Mesothelial cell of epicardium (in vitro differentiated cells): ENCODE measurements at places on chromosomes 2 and 18. TPM values are rescaled to one million over a fixed set of nuclear protein-coding genes. Genes with fewer than 3 reads are reported as not detected.

DNA sequence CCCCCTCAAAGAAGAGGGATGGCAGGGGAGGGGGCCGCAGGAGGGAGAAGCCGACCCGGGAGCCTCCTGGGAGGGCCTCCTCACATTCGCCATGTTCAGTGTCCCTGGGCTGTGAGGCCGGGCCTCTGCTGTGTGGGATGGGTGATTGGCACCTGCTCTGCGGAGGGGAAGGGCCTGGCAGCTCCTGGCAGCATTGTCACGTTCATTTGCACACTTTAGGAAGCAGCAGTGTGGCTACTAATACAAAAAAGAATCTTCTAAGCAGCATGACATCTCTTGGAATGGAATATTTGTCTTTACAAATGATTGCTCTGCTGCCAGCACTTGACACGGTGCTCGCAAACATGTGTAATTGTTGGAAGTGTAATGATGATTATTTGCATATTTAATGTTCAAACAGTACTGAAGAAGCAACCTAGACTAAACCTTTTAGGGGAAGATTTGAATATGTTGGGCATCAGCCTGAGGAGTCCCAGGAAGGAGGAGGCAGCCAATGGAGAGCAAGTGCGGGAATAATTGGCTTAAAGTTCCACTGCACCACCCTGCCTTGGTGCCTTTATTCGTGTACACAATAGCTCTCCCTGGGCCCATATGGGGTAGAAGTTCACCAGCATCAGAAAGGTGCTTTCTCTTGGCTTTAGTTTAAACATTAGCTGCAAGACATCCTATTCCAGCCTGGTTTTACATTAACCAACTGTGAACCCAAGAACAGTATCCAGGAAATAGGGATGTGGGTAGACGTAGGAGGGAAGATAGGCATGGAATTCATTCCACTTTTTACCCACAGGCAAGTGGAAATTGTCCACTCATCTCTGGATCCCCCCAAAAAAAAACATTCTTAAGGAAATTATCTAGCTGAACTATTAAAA is 404.9 kb downstream of the TMEM182 start:
- no peaks in the 10 kb centered on the region for H3K36me3 ChIP-seq
- H3K27me3 ChIP-seq = peaks cover 8% of the 10 kb centered on the region

Gene PPP3R1
- total RNA-seq = 58.2 to 64.6 TPM (median 62.8 TPM) in 3 replicates

- H3K27ac ChIP-seq = no peak overlapping the region
- H3K27me3 ChIP-seq = peaks cover 8% of the 10 kb centered on the region
- no peak overlapping the region for H3K4me3 ChIP-seq
- H3K4me1 ChIP-seq = no peaks in the 10 kb centered on the region
- no peaks in the 10 kb centered on the region for H3K36me3 ChIP-seq
- DNase-seq = no peak
Measured at GRCh38 chr2:224837558-224837957, 121.4 kb upstream of the CCDC195 start.

DNA sequence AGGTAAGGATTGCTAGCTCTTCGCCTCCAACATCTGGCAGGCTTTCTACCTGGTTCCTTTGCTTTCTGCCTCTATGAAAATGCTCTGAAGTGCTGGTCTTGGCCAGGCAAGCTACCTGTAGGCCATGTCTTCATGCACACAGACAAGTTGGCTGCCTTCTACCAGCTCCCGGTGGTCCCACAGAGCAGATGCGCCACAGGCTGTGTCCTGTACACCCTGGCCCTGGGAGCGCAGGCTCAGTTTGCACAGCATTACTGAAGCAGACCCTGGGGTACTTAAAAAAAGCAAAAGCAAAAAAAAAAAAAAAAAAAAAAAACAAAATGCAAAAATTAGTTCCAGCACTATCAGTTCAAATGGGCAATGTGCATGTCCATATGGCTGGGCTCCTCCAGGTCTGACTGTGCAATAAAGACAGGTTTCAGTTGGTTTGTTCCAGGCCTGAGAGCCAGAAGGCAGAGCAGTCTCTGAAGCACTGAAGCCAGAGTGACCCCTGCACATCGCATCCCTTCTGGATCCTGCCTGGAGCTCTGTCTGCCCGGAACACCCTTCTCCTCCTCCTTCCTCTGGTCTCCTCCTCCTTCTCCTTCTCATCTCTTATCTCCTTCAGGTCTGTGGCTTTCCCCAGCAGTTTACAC is 288.0 kb upstream of the REV1 start:
- no peak overlapping the region for H3K27ac ChIP-seq
- H3K4me1 ChIP-seq = peaks cover 3% of the 10 kb centered on the region
- no peak overlapping the region for H3K4me3 ChIP-seq
- DNase-seq = no peak

- H3K36me3 ChIP-seq = no peaks in the 10 kb centered on the region
- H3K4me3 ChIP-seq = no peak overlapping the region
- H3K27me3 ChIP-seq = peaks cover 11% of the 10 kb centered on the region
- no peak overlapping the region for H3K27ac ChIP-seq
- no peak for DNase-seq
- H3K4me1 ChIP-seq = peaks cover 19% of the 10 kb centered on the region
Measured at GRCh38 chr2:133422931-133423351, 145.3 kb downstream of the NCKAP5 start.

- peaks cover 47% of the 10 kb centered on the region for H3K4me1 ChIP-seq
- H3K27me3 ChIP-seq = no peaks in the 10 kb centered on the region
- peak overlapping the region; percentile 26 for H3K4me3 ChIP-seq
Measured at GRCh38 chr2:174844295-174844708, 80.0 kb upstream of the CHRNA1 start.

DNA sequence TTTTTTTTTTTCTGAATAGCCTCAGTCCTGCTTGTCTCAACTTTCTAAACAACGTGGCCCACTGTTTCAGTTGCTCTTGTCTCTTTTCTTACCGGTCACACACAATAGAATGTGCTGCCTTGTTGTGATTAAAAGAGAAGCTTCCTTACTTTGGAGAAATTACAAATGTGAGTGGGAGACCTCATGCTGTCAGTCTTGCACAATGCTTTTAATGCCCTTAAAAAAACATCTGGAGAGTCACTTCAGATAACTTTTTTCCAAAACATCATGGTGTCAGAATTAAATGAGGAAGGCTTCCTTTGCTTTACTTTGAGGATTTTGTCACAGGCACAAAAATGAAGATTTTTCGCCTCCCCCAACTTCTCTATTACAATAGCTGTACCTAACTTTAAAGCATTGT is 37.7 kb downstream of the LHCGR start:
- no peaks in the 10 kb centered on the region for H3K27me3 ChIP-seq
- H3K27ac ChIP-seq = no peak overlapping the region
- no peaks in the 10 kb centered on the region for H3K36me3 ChIP-seq
- no peak overlapping the region for H3K4me3 ChIP-seq
- DNase-seq = no peak

GRCh38 chr2:47869859-47870595 is 36.3 kb downstream of the FBXO11 start:
- H3K4me3 ChIP-seq = no peak overlapping the region
- H3K4me1 ChIP-seq = peaks cover 19% of the 10 kb centered on the region
- peaks cover 11% of the 10 kb centered on the region for H3K36me3 ChIP-seq
- no peak overlapping the region for H3K27ac ChIP-seq
- no peak for DNase-seq

Gene CD8A
- total RNA-seq = 0.31 to 0.38 TPM (median 0.36 TPM) in 3 replicates

DNA sequence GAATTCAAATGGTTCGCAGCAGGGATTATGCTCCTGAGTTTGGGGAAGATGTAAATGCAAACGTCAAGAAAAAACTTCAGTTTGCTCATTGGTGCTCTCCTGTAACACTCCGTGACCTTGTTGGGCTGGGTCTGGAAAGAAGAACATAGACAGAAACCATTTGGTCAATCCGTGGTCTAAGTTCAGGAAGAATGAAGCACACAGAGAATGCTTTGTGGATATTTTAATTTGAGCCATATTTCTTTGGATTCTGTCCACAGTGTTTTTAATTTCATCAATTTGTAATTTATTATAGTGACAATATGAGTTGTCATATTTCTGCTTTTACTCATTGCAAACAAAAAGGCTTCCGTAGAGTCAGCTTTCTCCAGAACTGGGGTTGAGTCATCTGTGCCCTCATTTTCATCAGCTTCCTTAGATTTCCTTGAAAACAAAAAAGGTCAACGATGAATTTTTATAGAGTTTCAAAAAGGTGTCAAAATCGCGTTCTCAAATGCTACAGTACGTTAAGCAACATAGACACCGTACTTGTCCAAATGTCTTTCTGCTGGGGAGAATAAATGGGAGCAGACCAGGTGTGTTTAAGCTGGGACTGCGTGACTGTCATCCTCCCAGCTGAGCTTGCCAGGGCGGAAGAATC is 606.4 kb downstream of the RNF144A start:
- H3K4me1 ChIP-seq = peaks cover 7% of the 10 kb centered on the region
- no peak overlapping the region for H3K27ac ChIP-seq
- peaks cover 23% of the 10 kb centered on the region for H3K27me3 ChIP-seq
- no peak overlapping the region for H3K4me3 ChIP-seq
